Naive thymus-derived CD8-positive, alpha-beta T cell (primary cell): ENCODE measurements at places on chromosomes 4 and X.
A peak's percentile ranks its signal among the peaks of the same experiment; 100 is the strongest.

DNA sequence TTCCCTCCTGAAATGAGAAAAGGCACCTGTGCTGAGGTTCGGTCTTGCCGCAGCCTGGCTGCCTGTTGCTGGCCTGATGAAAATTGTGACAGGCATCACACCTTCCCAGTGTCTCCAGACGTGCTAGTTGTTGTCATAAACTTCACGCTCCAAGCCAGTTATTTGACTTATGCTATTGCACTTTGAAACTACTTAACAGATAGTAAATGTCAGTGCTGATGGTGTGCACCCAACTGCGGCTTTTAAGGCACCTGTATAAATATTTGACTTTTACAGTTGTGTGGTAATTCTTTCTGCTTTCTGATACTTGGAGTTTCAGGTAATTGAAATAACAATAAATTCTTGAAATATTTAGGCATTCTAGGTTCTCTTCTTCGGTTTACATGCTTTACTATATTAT is 1.8 kb downstream of the WWC2 start:
- peaks cover 12% of the 10 kb centered on the region for H3K4me1 ChIP-seq
- H3K27me3 ChIP-seq, result no peaks in the 10 kb centered on the region
- peak overlapping the region; percentile 31 for H3K4me3 ChIP-seq
- DNase-seq, result no peak
- no peaks in the 10 kb centered on the region for H3K36me3 ChIP-seq

DNA sequence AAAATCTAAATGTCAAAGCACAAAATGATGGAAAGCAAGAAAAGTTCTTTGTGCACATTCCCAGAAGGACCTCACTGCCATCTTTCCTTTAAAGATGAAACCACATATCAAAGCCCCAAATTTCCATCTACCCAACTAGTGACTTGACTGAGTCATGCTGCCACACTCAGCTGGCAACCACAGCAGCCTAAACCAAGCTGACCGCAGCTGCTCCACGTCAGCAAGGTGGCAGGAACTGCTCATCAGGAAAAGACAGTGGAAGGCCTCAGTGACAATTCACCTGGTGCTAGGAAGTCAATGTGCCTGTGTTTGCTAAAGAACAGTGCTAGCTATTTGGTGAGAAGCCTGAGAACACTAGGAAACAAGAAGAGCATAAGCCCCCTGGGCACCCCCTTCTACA is 26.1 kb downstream of the ACOX3 start:
- no peak overlapping the region for H3K4me3 ChIP-seq
- H3K27me3 ChIP-seq, result no peaks in the 10 kb centered on the region
- H3K36me3 ChIP-seq, result no peaks in the 10 kb centered on the region
- H3K4me1 ChIP-seq, result peaks cover 16% of the 10 kb centered on the region

DNA sequence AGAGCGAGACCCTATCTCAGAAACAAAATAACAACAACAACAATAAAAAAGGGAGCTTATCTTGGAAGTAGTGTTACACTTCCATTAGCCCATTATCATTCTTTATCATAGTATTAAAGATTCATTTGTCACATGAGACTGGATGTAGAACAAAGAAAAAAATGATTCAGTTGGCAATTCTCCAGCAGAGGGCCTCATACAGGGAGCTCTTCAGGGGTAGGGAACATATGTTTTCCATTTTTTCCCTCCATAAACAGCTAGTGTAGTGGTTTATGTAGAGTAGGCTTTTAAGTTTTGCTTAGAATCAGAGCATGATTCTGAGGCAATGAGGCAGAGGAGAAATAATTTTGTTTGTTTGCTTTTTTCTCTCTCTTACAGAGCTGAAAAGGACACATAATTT is 5.8 kb downstream of the CPE start:
- DNase-seq, result no peak
- no peaks in the 10 kb centered on the region for H3K36me3 ChIP-seq
- H3K4me1 ChIP-seq, result no peaks in the 10 kb centered on the region
- peaks cover 25% of the 10 kb centered on the region for H3K27me3 ChIP-seq
- no peak overlapping the region for H3K4me3 ChIP-seq

- H3K36me3 ChIP-seq, result no peaks in the 10 kb centered on the region
- no peaks in the 10 kb centered on the region for H3K4me1 ChIP-seq
- no peak overlapping the region for H3K27ac ChIP-seq
- DNase-seq, result no peak
Observed at GRCh38 chrX:145405012-145405411, 157.7 kb downstream of the SPANXN1 start.

- no peak within 1 kb of the TSS for H3K4me3 ChIP-seq
- no peaks in the 10 kb centered on the region for H3K27me3 ChIP-seq
- H3K36me3 ChIP-seq, result no peaks in the 10 kb centered on the region
- H3K27ac ChIP-seq, result peak within 1 kb of the TSS; percentile 51
- no peak for DNase-seq
Observed at GRCh38 chrX:78327370-78328086, at the start of gene CYSLTR1. Gene CYSLTR1 (minus strand): TSS chrX:78327611. CDS start chrX:78273746, 53,865 bp downstream.

- peaks cover 3% of the 10 kb centered on the region for H3K27me3 ChIP-seq
- H3K4me1 ChIP-seq, result peaks cover 2% of the 10 kb centered on the region
- H3K36me3 ChIP-seq, result peaks cover 13% of the 10 kb centered on the region
- DNase-seq, result no peak
Observed at GRCh38 chr4:165175879-165176278, 31.5 kb upstream of the KLHL2 start.
